ENCODE measurements at places on chromosomes 11 and 22.

DNA sequence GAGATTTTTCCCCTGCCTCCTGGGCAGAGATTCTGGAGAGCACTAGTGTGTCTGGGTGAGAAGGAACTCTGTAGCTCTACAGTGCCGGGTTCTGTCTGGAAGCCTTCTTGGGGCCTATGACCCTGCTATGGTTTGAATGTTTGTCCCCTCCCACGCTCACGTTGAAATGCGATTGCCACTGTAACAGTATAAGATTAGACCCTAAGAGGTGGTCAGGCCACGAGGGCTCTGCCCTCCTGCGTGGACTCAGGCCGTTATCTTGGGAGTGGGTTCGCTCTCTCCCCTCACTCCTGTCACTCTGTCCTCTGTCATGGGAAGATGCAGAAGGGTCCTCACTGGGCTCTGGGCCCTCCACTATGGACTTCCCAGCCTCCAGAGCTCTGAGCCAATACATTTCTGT lies 3.5 kb downstream of the AP5B1 start:
- DNase-seq: no peak

DNA sequence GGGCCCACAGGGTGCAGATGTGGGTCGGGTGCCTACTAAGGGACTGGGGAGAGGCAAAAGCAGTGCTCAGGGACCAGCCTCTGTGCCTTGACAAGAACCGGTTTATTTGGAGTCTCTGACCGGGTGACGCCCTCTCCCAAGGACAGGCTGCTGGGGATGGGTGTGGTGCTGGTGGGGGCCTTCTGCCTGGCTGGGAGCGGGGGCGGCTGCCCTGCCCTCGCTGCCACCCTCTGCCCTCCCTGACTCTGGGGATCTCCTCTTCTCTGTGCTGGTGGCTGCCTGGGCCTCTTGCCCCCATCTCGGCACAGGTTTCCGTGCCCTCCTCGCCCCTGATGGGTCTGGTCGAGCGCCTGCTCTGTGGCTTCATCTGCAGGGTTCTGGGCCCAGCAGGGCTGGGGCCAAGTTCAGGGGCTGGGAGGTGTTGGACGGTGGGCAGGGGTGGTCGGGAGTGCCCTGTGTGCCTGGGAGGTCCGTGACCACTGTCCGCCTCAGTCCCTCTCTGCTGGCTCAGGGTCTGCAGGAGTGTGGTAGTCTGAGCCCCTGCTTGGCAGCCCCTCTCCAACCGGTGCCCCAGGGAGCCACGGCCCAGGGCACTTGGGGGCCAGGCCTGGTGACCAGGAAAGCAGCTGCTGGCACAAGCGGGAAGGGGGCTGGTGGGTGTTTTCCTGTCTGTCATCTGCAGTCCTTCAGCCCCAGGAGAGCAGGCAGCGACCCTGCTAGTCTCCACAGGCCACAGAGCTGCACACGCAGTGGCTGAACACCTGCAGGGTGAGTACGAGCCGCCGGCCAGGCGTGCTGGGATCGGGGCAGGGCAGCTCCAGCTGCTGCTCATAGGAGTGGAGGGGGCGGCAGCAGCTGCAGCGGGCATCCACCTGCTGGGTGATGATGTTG lies 23.5 kb downstream of the MUC6 start:
- no peak for DNase-seq

- DNase-seq: no peak
Observed at GRCh38 chr22:42207918-42208317, 62.5 kb downstream of the TCF20 start.

DNA sequence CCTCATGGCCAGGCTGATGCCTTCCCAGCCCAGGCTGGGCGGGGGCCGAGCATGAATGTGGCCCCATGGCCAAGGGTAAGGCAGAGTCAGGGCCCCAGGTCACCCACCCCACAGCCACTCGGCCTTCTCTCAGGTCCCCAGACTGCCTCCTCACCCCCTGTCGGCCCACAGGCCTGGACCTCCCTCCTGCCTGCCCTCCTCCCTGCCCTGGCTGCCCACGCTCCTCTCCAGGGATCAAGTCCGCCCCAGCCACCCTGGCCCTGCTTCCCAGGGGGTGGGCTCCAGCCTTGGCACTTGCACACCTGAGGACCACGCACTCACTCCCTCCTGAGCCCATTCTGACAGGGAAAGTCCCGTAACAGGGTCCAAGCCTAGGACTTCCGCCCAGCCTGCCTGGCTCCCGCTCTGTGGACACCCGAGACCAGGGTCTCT lies 37.8 kb upstream of the TH start:
- DNase-seq: no peak

DNA sequence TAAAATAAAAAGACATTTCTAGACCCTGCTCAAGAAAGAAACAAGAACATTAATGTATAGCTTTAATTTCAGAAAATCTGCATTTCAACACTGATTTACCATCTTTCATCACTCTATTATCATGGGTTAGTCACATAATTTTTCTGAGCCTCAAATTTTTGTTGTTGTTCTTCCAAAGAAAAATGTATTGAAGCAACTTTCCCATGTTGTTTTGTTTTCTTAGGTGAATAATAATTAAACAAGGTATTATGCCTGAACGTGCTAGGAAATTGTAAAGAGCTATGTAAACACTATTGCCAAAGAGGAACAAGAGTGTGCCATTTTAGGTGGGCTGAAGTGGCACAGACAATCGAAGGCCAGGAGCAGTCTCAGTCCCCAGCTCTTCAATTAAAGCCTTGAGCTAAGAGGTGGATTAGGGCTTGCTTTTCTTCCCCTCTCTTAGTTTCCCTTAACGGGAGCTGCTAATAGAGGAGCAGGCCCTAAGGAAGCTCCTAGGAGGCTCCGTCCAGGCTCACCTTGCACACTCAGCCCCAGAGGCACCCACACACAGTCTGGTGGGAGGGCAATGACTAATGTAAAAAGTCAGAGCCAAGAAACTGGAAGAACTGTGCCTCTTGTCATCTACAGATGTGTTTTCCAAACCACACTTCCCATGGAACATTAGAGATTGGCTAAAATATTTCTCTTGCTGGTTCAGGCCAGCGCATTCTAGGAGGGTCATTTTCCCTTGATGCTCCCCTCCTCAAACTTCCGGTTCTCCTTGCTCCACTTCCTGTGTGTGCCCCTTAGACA lies 8.8 kb upstream of the UBASH3B start:
- no peak for DNase-seq

DNA sequence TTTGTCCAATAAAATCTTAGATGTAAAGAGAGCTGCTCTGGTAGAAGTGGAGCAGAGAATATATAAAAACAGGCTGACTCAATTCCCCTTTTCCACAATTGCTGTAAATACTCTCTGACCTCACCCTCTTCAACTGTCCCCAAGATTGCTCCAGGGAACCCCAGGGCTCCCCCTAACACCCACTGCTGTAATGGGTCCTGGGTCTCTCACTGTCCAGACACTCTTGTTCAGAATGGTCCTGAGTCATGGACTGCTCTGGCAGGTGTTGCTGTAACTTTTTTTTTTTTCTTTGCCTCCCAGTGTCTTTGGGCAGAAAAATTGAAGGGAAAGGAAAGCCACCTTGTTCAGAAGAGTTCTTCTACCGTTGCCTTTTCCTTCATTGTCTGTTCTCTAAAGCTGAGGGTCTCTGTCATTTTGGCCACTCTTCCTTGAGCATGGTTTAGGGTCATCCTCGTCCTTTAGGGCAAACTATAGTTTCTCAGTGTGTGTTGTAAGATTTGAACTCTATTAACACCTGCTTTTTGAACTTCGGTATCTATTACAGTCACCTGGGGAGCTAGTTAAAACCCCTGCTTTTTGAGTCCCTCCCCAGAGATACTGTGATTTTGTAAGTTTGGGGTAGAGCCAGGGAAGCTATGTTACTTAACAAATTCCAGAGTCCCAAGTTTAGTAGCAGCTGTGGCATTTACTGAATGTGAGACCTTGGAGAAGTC lies 209.5 kb downstream of the NAV2 start:
- no peak for DNase-seq

- peak; percentile 62 for DNase-seq
Observed at GRCh38 chr11:74321487-74322188, 10.2 kb upstream of the P4HA3 start.

DNA sequence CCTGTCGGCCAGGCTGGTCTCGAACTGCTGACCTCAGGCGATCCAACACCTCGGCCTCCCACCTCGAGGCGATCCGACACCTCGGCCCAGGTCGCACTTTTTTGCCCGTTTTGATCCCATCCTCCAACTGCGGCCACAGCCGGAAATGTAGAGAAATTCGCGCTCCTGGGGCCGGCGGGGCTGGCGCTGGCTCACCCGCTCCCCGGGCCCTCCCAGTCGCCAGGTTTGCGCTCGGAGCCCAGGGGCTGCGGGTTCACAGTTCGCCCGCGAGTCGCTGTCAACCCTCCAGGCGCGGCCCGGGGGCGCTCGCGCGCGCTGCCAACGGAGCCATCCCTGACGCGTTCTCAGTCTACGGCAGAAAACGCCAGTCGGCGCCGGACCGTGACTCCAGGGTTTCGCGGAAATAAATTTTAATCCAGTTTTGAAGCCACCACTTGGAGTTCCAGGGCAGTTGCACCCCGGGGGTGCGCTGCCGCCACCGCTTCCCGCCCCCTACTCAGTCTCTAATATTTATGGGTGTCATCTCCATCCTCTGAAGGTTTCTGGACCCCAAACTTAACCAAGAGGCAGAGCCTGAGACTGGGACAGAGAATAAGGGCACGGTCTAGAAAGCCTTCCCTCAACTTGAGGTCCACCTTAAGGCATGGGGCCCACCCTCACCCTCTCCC lies 1.5 kb upstream of the KLHDC7B start:
- no peak for DNase-seq

DNA sequence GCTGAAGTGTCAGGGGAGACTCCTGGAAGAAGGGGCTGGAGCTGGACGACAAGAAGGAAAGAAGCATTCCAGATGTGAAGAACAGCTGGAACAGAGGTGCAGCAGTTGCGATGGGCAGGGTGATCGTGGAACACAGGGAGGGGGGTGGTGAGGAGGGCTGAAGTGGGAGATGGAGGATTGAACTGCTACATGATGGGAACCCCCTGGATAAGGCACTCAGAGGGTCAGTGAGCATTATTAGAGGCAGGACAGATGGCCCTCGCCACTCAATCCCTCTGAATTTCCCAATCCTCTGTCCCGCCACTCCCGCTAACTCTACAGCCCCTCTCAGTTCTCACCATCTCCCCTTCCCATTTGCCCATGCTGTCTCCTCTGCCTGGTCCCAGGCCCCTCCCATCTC lies 14.0 kb downstream of the SERPINH1 start:
- no peak for DNase-seq

GRCh38 chr11:112513417-112513816 lies 252.8 kb upstream of the PLET1 start:
- DNase-seq: no peak

GRCh38 chr11:118012083-118012669 lies 26.0 kb downstream of the IL10RA start:
- no peak for DNase-seq

All from amniotic stem cell (primary cell).